ENCODE measurements at places on chromosomes 12 and 14.

GRCh38 chr12:18084080-18084479 lies 5.9 kb downstream of the RERGL start:
- no peak for DNase-seq

- DNase-seq = no peak
Observed at GRCh38 chr14:99216191-99216590, 55.8 kb downstream of the BCL11B start.

- no peak for DNase-seq
Observed at GRCh38 chr12:6938353-6939190, 5.0 kb upstream of the RNU7-1 start.

- DNase-seq = no peak
Observed at GRCh38 chr12:48201516-48201915, 1.6 kb downstream of the OR10AD1 start.

DNA sequence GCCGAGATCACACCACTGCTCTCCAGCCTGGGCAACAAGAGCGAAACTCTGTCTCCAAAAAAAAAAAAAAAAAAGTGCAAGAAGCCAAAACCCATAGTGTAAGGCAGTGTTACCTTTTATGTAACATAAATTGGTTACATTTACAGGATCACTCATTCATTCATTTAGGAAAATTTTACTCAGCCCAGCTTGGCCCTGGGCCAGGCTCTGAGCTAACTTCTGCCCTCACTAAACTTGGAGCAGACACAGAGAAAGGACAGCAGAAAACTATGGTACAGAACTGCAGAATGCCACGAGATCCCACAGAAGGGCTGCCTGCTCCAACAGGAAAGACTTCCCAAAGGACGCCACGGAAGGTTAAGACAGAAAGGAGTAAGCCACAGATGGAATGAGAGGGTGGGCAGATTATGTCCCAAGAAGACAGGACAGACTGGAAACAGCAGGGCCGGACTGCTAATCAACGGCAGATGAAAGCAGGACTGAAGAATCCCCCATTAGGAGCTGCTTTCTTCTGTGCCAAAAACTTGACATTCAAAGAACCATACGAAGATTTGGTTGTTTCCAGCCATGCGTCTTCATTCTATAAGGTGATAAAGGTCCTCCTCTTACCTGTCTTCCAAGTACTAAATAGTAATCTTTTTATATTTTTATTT lies 18.9 kb downstream of the PPP1R13B start:
- no peak for DNase-seq

Data from putamen (tissue), 1 donor.